HTR-8/SVneo (cell line): ENCODE measurements at places on chromosomes 6 and 20.

- DNase-seq, result no peak
Measured at GRCh38 chr6:152268846-152269442, 368.2 kb downstream of the SYNE1 start.

- DNase-seq, result no peak
Measured at GRCh38 chr20:62924442-62925075, 1.7 kb downstream of the DIDO1 start.

- DNase-seq, result no peak
Measured at GRCh38 chr6:165983112-165984072, 184.3 kb downstream of the TBXT start.

DNA sequence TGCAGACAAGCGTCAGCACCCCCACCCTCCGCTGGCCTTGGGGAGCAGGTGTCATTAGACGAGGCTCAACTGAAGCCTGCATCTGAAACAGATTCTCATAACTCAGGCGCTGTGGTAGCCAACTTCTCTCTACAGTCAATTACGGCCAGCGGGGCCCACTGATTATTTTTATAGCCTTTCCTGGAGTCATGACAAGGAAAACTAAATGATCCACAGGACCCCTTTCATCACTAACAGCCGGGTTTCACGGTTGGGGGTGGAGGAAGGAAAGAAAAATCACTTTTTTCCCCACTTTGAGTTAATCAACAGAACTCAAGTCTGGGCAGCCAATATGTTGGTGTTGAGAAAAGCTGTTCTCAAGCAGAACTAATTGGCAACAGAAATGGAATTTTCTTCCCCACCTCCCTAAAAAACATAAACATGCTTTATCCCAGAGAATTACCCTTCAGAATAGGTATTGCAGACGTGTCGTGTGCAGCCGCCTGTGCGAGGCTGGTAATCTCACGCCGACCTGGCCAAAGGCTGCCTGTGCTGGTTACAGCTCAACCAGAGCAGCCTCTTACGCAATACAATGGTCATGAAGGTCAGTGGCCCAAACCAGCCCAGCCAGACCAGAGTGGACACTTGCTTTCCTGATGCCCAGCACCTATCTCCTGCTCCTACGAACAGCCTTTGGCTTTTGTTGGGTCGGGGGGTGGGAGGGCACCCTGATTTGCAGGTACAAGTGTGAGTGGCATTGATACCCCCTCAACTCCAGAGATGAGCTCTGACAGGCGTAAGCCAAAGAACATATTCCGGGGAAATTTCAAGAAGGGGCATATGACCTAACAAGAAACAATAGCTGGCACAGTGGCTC, 11.0 kb downstream of the RIPOR3 start:
- DNase-seq, result no peak

GRCh38 chr20:61732511-61733210, 333.0 kb downstream of the TAF4 start:
- no peak for DNase-seq
